ENCODE measurements at places on chromosomes 4 and X.

DNA sequence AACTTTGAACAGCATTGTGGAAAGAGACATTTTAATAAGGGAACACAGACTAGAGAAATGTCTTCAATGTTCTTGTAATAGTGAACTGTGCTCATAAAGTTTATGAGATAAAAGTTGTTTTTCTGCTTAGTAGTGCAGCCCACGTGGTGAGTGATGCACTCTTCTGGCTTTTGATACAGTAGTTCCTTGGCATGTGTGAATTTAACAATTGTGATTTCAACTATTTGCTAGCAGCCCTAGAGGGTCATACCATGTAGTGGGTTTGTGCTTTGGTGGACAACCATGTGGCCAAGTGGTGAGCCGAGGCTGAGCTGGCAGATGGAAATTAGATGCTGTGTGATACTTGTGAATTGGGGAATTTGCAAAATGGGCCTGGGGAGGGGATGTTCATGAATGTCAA, 116.2 kb upstream of the SLC4A4 start:
- no peak for DNase-seq

DNA sequence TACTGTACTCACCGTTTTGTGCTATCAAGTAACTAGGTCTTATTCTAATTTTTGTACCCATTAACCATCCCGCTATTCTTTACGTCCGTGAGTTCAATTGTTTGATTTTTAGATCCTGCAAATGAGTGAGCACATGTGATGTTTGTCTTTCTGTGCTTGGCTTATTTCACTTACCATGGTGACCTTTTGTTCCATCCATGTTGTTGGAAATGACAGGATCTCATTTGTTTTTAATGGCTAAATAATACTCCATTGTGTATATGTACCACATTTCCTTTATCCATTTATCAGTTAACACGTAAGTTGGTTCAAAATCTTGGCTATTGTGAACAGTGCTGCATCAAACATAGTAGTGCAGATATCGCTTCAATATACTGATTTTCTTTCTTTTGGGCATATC, 48.3 kb downstream of the USP9X start:
- DNase-seq = no peak

DNA sequence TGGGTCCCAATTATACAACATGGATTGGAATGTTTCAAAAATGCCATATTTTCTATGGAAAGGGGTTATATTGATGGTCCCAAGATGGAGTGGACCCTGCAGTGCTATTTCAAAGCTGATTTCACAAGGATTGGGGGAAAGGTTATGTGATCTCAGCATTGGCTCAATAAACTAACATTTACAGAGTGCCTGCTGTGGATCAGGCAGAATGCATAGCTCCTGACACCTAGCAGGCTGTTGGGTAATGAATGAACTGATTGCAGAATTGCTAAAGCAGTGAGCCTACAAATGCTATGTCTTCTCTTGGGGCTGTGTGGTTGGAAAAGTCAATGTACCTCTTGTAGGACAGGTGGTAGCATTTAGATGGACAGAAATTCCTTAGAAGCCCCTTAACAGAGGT, 16.9 kb downstream of the CWH43 start:
- DNase-seq = no peak

GRCh38 chr4:181949704-181950312, 293.4 kb upstream of the TENM3 start:
- no peak for DNase-seq

DNA sequence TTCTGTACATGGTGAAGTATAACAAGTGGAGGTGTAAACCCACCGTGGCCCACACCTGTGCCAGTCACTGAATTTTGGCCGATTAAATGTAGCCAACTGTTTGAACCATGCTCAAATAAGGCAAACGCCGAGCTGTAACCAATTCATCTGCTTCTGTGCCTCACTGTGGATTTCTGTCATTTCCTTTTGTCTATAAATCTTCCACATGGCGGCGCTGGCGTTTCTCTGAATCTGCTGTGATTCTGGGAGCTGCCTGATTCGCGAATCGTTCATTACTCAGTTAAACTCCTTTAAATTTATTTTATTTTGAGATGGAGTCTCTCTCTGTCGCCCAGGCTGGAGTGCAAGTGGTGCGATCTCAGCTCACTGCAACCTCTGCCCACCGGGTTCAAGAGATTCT, 19.2 kb downstream of the SUPT20HL2 start:
- no peak for DNase-seq

GRCh38 chr4:38193236-38193863, 233.2 kb downstream of the PTTG2 start:
- no peak for DNase-seq

- no peak for DNase-seq
Measured at GRCh38 chr4:35025152-35025834, 1219.0 kb downstream of the ARAP2 start.

DNA sequence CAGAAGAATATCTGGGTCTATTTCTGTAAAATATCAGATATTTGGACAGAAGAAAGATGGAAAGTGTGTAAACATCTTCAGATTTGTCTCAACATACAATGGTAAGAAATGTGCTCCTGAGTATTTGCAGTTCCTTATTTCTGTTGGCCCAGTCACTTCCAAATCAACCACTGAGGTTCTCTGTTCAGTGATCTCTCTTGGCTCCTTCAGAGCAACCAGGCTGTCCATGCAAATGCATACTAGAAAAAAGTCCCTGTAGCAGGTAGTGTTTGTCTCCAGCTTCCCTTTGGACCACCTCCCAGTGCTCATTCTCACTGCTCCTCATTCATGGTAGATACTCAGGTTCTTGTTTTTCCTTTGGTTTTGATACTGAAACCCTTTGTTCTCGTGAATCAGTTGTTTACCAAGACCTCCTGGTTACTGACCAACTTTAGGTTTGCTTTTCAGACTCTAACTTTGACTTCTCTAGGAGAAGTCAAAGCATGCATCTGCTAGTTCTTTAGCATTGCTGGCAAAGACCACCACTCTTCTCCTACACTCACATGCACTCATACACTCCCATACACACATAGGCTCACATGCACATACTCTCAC, 28.8 kb downstream of the ASIC5 start:
- no peak for DNase-seq

DNA sequence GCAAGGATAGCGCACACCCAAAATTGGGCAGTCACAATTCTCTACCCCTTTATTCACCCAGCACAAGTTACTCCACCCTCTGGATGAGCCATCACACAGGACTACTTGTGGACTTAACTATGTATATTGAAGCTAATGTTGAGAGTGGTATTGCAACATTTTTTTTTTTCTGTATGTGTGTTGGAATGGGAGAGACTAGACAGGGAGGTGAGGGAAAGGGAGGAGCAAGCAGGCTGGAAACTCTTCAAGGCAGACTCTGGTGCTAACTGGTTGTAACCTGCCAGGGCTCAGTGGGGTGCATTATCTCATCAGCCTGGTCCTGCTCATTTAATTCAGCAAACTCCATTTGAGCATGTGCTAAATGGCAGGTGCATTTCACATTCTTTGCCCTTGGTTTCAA, 18.4 kb upstream of the CWH43 start:
- no peak for DNase-seq

DNA sequence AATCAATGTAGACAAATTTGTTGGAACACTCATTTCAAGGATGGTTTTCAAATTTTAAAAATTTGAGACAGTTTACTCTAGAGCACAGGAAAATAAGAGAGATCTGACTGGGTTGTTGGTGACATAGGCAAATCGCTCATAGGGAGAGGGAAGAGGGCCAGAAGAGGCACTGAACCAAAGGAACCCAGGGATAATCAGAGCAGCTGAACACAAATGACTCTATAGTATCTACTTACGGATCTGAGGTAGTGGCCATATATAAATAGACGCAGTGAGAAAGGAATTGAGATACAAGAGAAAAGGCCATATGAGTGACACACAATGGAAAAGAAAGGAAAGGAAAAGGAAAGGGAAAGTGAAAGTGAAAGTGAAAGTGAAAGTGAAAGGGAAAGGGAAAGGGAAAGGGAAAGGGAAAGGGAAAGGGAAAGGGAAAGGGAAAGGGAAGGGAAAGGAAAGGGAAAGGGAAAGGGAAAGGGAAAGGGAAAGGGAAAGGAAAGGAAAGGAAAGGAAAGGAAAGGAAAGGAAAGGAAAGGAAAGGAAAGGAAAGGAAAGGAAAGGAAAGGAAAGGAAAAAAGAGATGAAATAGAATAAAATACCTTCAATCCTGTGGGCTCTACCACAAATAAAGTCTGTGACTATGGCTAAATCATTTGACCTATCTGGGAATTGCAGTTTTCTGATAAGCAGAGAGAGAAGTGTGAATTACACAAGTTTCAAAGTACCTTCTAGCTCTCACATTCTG, 759.2 kb downstream of the DMD start:
- no peak for DNase-seq

DNA sequence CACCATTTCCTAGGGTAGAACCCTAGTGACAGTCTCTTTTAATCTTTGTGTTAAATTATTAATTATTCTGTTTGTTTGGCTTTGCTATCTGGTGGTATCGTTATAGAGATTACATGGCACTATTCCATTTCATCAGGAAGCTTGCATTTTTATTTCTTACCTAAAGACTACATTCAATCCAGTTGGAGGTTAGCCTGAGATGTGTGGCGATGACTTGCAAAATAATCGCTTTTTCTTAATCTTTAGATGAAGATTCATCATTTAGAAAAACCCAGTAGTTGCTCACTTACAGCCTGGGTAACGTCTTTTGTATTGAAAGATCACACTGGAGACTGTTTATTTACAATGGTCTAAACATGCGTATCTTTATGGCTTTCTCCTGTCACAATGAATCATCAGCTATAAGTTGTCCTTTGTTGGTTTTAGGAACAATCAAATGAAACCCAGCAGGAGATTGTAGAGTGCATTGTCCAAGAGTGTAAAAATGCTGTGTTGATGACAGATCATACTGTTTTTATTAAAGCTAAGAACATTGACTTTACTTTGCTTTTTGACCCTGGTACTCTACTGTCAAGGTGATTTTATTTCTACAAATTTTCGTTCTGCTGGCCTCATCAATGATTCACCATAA, 281.7 kb upstream of the PITX2 start:
- no peak for DNase-seq

DNA sequence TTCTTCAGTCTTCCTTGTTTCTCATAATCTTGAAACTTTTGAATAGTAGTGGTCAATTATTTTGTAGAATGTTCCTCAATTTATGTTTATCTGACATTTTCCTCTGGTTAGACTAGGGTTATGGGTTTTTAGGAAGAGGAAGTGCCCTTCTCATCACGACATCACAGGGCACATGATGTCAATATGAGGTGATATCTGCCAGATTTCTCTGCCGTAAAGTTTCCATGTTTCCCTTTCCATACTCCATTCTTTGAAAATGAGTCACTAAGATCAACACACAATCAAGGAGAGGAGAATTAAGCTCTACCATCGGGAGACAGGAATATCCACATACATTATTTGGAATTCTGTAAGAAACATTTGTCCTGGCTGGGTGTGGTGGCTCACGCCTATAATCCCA, 28.4 kb downstream of the RP2 start:
- no peak for DNase-seq

GRCh38 chrX:118352566-118352965, 6.7 kb downstream of the WDR44 start:
- no peak for DNase-seq

DNA sequence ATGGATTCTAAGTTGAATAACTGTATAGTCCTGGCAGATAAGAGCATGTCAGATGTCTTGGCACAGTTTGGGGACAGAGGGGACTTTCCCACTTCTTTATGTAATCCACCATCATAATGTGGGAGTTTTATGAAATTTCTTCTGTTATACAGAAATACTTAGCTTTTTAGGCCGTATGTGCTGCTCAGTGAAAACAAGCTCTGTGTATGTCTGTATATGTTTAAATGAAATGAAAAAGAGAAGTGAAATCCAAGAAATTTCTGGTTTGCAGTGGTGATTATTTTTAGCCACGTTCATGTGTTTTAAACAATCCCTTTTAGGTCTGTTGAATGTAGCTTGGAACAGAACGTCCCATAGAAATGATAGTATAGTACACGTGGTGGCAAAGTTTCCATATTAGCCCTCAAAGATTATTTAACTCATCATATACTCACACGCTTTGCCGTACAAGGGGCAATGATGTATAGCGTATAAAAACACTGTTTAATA, 41.0 kb downstream of the GAB1 start:
- no peak for DNase-seq

Data from osteocyte (in vitro differentiated cells).